ENCODE measurements at places on chromosomes 13 and 19. TPM values are rescaled to one million over a fixed set of nuclear protein-coding genes. Genes with fewer than 3 reads are reported as not detected.

DNA sequence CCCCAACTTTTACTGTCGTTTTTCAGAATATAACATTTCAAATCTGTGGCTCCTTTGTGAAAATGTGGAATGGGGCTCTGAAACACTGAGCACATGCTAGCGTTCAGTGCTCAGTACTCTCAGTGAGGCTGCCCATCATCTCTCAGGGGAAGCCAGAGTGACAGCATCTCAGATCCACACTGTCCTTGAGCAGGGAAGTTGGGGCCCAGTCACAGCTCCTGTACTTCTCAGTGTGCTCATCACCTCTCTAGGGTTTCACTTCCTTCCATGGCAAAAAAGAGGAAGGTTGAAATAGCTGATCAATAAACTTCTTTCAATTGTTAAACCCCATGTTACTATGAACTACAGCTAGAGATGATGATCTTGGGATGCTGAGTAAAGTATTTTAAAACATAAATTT lies 565.9 kb upstream of the SPRY2 start:
- no peak overlapping the region for H3K27ac ChIP-seq
- DNase-seq: no peak
- no peak overlapping the region for H3K4me3 ChIP-seq
- no peaks in the 10 kb centered on the region for H3K4me1 ChIP-seq
- no peaks in the 10 kb centered on the region for H3K27me3 ChIP-seq

DNA sequence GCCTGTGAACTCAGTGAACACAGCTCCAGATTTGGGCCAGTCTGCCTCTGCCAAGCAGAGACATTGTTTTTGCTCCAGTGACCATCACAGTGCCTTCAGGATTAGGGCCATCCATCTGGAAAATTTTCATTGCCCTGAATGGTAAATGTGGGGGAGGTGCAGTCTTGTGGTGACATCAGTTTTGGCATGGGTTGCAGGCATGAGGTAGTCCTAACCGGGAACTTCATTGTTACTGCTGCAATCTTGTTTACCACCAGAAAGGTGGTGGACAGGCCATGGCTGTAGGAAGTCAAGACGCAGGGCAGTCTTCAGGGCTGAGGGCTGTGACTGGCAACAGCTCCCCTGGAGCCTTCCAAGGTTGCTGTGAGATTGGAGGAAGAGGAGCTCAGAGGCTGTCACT lies 55.2 kb downstream of the SPATA13 start:
- no peaks in the 10 kb centered on the region for H3K36me3 ChIP-seq
- peaks cover 9% of the 10 kb centered on the region for H3K4me1 ChIP-seq
- no peaks in the 10 kb centered on the region for H3K27me3 ChIP-seq
- no peak overlapping the region for H3K27ac ChIP-seq
- DNase-seq: no peak

- DNase-seq: no peak
- no peaks in the 10 kb centered on the region for H3K27me3 ChIP-seq
- no peaks in the 10 kb centered on the region for H3K4me1 ChIP-seq
- no peaks in the 10 kb centered on the region for H3K36me3 ChIP-seq
Observed at GRCh38 chr19:35388277-35389054, 17.6 kb downstream of the GPR42 start.

The SHANK1 gene
- not detected for total RNA-seq

The TUBB4A gene
- total RNA-seq: 3.8 TPM

- no peak for DNase-seq
- no peak overlapping the region for H3K4me3 ChIP-seq
- H3K4me1 ChIP-seq: peaks cover 4% of the 10 kb centered on the region
- no peaks in the 10 kb centered on the region for H3K27me3 ChIP-seq
- no peaks in the 10 kb centered on the region for H3K36me3 ChIP-seq
- H3K27ac ChIP-seq: no peak overlapping the region
Observed at GRCh38 chr13:109789262-109789661, 2.9 kb upstream of the IRS2 start.

DNA sequence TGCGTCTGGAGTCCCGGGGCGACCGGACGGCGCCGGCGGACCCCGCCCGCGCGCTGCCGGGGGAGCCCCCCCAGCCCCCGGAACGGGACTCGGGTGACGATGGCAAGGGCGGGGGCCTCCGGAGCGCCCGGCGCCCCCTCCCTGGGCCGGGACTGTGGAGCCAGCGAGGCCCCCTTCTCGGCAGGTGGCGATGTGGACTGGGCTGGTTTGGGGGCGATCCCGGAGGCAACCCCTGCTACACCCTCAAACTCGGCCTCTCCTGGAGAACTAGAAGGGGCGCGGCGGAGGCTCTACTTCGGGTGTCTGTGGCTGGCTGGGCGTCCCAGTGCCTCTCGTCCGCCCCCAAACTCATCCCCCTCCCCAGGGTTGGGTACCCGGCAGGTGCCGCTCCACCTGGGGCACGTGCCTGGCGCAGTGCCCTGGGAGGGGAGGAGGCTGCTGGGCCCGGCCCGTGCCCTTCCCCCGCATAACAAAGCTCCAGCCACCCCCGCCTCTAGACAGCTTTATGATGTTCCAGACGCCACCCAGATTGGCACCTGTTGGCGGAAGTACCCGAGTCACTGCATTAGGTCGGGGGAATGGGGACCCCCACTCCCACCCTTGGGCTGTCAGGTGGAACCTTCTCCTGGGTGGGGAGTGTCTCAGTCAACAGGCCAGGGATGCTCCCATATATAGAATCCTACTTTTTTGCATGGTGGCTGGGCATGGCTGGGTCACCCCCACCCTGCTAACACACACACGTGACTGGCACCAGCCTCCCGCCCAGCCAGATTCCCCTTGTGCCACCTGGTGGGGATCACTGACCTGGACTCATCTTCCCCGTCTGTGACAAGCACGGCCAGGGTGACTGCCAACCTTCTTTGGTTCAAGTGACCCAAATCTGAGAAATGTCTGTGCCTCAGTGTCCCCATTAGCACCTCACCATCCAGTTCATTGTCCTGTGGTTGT lies 722 bp downstream of the PKN1 start:
- no peak for DNase-seq
- peak overlapping the region; percentile 56 for H3K4me3 ChIP-seq
- no peaks in the 10 kb centered on the region for H3K36me3 ChIP-seq
- peak overlapping the region; percentile 53 for H3K27ac ChIP-seq
- H3K4me1 ChIP-seq: peaks cover 18% of the 10 kb centered on the region
- H3K27me3 ChIP-seq: no peaks in the 10 kb centered on the region

The SEMA6B gene
- total RNA-seq: 0.39 TPM

GRCh38 chr13:25902455-25902854 lies 149.4 kb downstream of the SHISA2 start:
- H3K4me1 ChIP-seq: no peaks in the 10 kb centered on the region
- no peak overlapping the region for H3K27ac ChIP-seq
- no peak for DNase-seq
- H3K27me3 ChIP-seq: no peaks in the 10 kb centered on the region

The PLPPR3 gene
- total RNA-seq: 5.1 TPM

- H3K27ac ChIP-seq: peak overlapping the region; percentile 90
- DNase-seq: no peak
- no peaks in the 10 kb centered on the region for H3K36me3 ChIP-seq
- no peaks in the 10 kb centered on the region for H3K27me3 ChIP-seq
- H3K4me1 ChIP-seq: peaks cover 21% of the 10 kb centered on the region
- peak overlapping the region; percentile 86 for H3K4me3 ChIP-seq
Observed at GRCh38 chr19:16076958-16077611, 790 bp downstream of the TPM4 start.

- H3K36me3 ChIP-seq: no peaks in the 10 kb centered on the region
- DNase-seq: no peak
- no peak overlapping the region for H3K4me3 ChIP-seq
- no peaks in the 10 kb centered on the region for H3K27me3 ChIP-seq
Observed at GRCh38 chr13:100753376-100753775, 78.8 kb upstream of the TMTC4 start.

GRCh38 chr13:107799001-107799400 lies 416.3 kb downstream of the LIG4 start:
- no peaks in the 10 kb centered on the region for H3K36me3 ChIP-seq
- H3K4me3 ChIP-seq: no peak overlapping the region
- no peaks in the 10 kb centered on the region for H3K27me3 ChIP-seq
- no peak overlapping the region for H3K27ac ChIP-seq
- DNase-seq: no peak
- no peaks in the 10 kb centered on the region for H3K4me1 ChIP-seq

- no peaks in the 10 kb centered on the region for H3K4me1 ChIP-seq
- no peaks in the 10 kb centered on the region for H3K36me3 ChIP-seq
- no peak for DNase-seq
Observed at GRCh38 chr13:30569901-30570576, 47.7 kb upstream of the USPL1 start.

The GJA3 gene
- 0.11 TPM for total RNA-seq

DNA sequence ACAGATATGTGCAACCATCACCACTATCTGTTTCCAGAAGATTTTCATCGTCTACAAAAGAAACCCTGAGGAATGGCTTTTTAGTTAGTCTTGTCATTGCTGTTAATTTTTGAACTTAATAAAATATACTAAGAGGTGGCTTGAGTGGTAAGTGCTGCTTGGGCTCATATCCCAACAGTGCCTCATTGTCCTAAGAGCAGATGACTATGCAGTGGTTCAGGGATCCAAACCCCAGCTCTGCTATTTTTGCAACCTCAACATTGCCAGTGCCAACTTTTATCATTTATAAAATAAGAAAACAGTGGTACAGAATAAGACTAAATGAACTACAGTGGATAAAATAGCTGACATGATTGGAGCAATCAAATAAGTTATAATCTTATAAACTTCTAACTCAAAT lies 123.2 kb upstream of the SLC7A1 start:
- no peaks in the 10 kb centered on the region for H3K27me3 ChIP-seq
- no peaks in the 10 kb centered on the region for H3K4me1 ChIP-seq
- no peak overlapping the region for H3K4me3 ChIP-seq
- DNase-seq: no peak
- H3K36me3 ChIP-seq: no peaks in the 10 kb centered on the region
- no peak overlapping the region for H3K27ac ChIP-seq

- no peak for DNase-seq
- no peak overlapping the region for H3K27ac ChIP-seq
- no peaks in the 10 kb centered on the region for H3K27me3 ChIP-seq
- H3K4me1 ChIP-seq: peaks cover 2% of the 10 kb centered on the region
- H3K4me3 ChIP-seq: no peak overlapping the region
- H3K36me3 ChIP-seq: no peaks in the 10 kb centered on the region
Observed at GRCh38 chr13:73433890-73434289, 375.1 kb downstream of the KLF5 start.

The SIAH3 gene
- total RNA-seq: not detected

All from Caco-2 (cell line).